ENCODE measurements at places on chromosomes 13 and 19.

DNA sequence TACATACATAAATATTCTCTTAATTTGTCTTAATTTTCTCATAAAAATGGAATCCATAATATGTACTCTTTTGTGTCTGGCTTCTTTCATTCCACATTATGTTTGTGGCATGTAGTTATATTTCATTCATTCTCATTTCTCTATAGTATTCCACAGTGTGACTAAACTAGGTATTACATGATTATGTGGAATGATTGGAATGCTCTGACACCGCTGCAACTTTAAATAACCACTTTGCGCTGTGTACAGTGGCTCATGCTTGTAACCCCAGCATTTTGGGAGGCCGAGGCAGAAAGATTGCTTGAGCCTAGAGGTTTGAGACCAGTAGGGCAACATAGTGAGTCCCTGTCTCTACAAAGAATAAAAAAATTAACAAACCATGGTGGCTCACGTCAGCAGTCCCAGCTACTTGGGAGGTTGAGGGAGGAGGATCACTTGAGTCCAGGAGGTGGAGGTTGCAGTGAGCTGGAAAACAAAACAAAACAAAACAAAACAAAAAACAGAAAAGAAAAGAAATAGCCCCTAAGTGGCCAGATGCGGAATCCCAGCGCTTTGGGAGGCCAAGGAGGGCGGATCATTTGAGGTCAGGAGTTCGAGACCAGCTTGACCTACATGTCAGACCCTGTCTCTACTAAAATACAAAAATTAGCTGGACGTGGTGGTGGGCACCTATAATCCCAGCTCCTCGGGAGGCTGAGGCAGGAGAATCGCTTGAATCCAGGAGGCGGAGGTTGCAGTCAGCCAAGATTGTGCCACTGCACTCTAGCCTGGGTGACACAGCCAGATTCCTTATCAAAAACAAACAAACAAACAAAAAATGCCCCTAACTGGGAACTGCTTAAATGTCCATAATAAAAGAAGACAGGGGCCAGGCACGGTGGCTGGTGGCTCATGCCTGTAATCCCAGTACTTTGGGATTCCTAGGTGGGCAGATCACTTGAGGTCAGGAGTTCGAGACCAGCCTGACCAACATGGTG lies 8.0 kb upstream of the SAE1 start:
- no peaks in the 10 kb centered on the region for H3K27me3 ChIP-seq
- DNase-seq: no peak
- H3K36me3 ChIP-seq: no peaks in the 10 kb centered on the region
- H3K4me3 ChIP-seq: no peak overlapping the region
- no peaks in the 10 kb centered on the region for H3K4me1 ChIP-seq

DNA sequence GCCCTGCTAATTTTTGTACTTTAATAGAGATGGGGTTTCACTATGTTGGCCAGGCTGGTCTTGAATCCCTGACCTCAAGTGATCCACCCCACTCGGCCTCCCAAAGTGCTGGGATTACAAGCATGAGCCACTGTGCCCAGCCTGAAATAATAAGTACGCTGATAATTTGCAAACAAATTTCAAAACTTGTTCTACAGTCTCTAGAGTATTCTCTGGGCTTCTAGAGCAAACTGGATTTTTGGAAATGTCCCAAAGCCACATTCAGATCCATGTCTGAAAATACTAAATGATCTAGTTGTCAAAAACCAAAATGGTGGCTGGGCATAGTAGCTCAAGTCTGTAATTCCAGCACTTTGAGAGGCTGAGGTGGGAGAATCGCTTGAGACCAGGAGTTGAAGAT lies 39.9 kb upstream of the PSPC1 start:
- H3K4me3 ChIP-seq: no peak overlapping the region
- H3K36me3 ChIP-seq: no peaks in the 10 kb centered on the region
- no peaks in the 10 kb centered on the region for H3K27me3 ChIP-seq
- no peak for DNase-seq

- no peak for DNase-seq
- H3K27ac ChIP-seq: no peak overlapping the region
- peaks cover 13% of the 10 kb centered on the region for H3K4me1 ChIP-seq
- no peaks in the 10 kb centered on the region for H3K36me3 ChIP-seq
- no peaks in the 10 kb centered on the region for H3K27me3 ChIP-seq
Observed at GRCh38 chr13:99275093-99275469, 16.9 kb upstream of the GPR18 start.

DNA sequence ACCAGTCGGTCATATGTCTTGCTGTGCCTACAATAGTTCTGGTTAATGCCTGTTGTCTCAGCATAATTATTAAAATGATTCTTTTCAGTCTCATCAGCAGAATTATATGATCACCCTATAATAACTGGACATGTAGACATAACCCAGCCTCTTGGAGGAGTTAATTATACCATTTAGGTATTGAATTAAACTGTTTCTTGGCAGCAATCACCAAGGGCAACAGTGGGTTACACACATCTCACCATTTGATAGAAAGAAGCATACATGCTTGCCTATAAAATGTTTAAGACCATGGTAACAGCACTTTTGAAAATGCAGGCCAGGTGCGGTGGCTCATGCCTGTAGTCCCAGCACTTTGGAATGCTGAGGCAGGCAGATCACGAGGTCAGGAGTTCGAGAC lies 184.6 kb downstream of the RGCC start:
- H3K27ac ChIP-seq: no peak overlapping the region
- peaks cover 5% of the 10 kb centered on the region for H3K4me1 ChIP-seq
- no peak overlapping the region for H3K4me3 ChIP-seq
- no peak for DNase-seq

DNA sequence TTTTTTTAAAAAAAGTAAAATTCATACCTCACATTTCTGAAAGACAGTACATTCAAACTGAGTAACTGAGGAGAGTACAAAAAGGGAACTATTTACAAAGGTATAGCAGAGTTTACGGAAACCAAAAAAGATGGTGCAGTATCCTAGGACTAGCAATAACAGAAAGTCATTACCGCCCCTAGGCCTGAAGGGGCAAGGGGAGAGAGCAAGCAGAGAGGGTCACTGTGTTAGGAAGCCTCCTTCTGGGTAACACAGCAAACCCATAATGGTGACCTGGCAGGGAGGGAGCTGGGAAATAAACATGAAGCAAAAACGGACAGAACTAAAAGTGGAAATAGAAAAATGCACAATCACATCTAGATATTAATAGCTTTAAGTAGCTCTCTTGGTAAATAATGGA lies 8.2 kb downstream of the VWA8 start:
- H3K27ac ChIP-seq: no peak overlapping the region
- no peaks in the 10 kb centered on the region for H3K36me3 ChIP-seq
- no peaks in the 10 kb centered on the region for H3K27me3 ChIP-seq
- H3K4me3 ChIP-seq: no peak overlapping the region
- peak; percentile 35 for DNase-seq

DNA sequence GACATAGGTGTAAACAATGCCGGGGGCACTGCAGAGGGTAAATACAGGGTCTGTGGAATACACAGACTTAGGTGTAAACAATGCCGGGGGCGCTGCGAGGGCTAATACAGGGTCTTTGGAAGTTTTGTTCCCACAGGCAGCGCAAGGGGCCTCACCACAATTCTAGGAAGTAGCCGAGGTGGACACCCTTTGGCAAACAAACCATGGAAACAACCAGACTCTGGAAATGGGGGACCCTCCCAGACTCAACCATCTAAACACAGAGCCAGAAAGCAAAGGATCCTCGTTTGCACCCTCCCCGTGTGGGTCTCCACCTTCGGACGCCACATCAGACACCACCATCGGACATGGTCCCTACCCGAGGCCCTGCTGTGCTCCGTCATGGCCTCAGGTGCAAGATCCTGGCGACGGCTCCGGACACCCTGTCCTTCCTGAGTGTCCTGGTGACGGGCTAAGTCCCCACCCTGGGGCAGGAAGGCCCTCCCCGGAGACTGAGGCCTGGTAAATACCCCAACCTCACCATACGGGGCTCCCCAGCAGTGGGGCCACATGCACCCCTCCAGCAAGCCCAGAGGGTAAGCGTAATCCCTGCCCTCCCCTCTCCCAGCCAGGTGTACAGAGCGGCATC lies 16.7 kb upstream of the PLPP2 start:
- no peaks in the 10 kb centered on the region for H3K27me3 ChIP-seq
- no peak overlapping the region for H3K27ac ChIP-seq
- DNase-seq: no peak
- no peak overlapping the region for H3K4me3 ChIP-seq
- H3K4me1 ChIP-seq: no peaks in the 10 kb centered on the region

GRCh38 chr13:111403266-111403665 lies 82.8 kb downstream of the TEX29 start:
- no peaks in the 10 kb centered on the region for H3K27me3 ChIP-seq
- H3K4me3 ChIP-seq: no peak overlapping the region
- H3K4me1 ChIP-seq: no peaks in the 10 kb centered on the region
- H3K36me3 ChIP-seq: no peaks in the 10 kb centered on the region
- H3K27ac ChIP-seq: no peak overlapping the region

DNA sequence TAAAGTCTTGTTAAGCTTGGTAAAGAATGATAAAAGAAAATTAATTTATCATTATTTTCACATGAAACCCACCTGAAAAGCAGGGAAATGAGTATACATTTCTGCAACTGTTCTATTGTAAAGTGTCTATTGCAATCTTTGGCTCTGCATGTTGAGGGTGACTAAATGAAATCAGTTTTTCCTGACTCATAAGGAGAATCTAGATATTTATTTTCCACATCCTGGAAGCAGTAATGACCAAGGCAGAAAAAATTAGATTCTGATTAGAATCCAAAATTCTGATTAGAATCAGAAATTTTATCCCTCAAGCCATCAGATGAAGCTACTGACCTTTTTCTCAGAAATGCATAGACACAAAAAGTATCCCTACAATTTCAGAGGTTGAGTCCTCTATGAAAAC lies 178.4 kb downstream of the MYO16 start:
- H3K4me1 ChIP-seq: 0 out of 2 replicates have a peak, but pooled peaks cover 4% of the 10 kb centered on the region
- H3K36me3 ChIP-seq: no peaks in the 10 kb centered on the region
- H3K4me3 ChIP-seq: no peak overlapping the region
- H3K27ac ChIP-seq: no peak overlapping the region

- H3K27ac ChIP-seq: no peak overlapping the region
- no peaks in the 10 kb centered on the region for H3K27me3 ChIP-seq
- peaks cover 26% of the 10 kb centered on the region for H3K4me1 ChIP-seq
- no peak for DNase-seq
Observed at GRCh38 chr13:42880056-42880605, 98.7 kb downstream of the FAM216B start.

DNA sequence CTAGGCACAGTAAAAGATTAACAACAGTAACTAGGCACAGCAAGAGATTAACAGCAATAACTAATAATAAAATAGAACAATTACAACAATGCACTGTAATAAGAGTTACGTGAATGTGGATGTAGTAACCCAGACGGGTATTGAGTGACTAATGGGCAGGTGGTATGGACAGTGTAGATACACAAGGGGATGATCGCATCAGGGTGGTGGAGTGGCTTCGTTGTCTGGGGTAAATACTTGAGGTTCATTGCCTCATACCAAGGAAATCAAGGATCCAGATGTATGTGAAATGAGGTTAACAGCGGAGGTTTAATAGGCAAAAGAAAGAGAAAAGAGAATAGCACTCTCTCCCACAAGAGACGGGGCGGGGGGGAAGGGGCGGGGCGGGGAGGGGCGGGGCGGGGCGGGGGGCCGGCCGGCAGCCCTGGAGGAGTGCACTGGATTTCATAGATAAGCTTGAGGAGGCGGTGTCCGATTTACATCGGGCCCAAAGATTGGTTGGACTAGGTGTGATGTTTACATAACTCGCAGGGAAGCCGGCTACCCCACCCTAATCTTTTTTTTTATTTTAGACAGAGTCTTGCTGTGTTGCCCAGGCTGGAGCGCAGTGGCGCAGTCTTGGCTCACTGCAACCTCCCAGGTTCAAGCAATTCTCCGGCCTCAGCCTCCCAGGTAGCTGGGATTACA lies 106.3 kb downstream of the KCTD15 start:
- H3K27me3 ChIP-seq: peaks cover 8% of the 10 kb centered on the region
- no peak overlapping the region for H3K27ac ChIP-seq
- no peaks in the 10 kb centered on the region for H3K36me3 ChIP-seq
- no peak for DNase-seq

DNA sequence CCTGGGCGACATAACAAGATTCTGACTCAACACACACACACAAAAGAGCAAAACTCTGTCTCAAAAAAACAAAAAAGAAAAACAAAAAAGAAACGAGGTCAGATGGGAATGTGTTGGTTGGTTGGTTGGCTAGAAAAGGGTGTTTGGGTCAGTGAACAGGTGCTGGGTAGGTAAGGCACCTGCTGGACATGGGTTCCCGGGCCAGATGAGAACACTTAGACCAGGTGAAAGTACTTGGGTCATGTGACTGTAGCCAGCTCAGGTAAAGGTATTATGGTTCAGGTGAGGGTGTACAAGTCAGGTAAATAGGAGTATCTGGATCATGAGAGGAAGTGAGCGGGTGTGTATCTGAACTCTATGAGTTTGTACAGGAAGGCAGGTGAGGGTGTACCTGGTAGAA lies 14.5 kb upstream of the ZNF414 start:
- peaks cover 6% of the 10 kb centered on the region for H3K4me1 ChIP-seq
- H3K27ac ChIP-seq: no peak overlapping the region
- DNase-seq: no peak
- no peaks in the 10 kb centered on the region for H3K36me3 ChIP-seq

DNA sequence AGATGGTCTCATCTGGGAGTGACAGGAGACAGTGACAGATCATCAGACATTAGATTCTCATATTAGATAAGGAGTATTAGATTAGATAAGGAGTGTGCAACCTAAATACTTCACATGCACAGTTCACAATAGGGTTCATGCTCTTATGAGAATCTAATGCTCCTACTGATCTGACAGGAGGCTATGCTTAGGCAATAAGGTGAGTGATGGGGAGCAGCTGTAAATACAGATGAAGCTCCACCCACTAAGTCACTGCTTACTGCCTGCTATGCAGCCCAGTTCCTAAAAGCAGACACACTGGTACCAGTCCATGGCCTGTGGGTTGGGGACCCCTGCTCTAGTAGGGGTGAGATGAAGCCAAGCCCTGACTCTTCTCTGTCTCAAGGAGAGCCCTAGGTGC lies 10.0 kb upstream of the IGFL3 start:
- H3K27ac ChIP-seq: peak overlapping the region; percentile 97
- no peak for DNase-seq
- no peaks in the 10 kb centered on the region for H3K4me1 ChIP-seq
- no peaks in the 10 kb centered on the region for H3K27me3 ChIP-seq
- H3K36me3 ChIP-seq: no peaks in the 10 kb centered on the region

GRCh38 chr13:51816604-51817249 lies 12.8 kb upstream of the DHRS12 start:
- no peak for DNase-seq
- H3K36me3 ChIP-seq: no peaks in the 10 kb centered on the region
- H3K27me3 ChIP-seq: no peaks in the 10 kb centered on the region
- H3K4me3 ChIP-seq: no peak overlapping the region
- no peak overlapping the region for H3K27ac ChIP-seq
